ENCODE measurements at places on chromosomes 2 and 18.

- no peak for DNase-seq
These were observed 9.4 kb downstream of the COA5 start for GRCh38 chr2:98598781-98599428.

DNA sequence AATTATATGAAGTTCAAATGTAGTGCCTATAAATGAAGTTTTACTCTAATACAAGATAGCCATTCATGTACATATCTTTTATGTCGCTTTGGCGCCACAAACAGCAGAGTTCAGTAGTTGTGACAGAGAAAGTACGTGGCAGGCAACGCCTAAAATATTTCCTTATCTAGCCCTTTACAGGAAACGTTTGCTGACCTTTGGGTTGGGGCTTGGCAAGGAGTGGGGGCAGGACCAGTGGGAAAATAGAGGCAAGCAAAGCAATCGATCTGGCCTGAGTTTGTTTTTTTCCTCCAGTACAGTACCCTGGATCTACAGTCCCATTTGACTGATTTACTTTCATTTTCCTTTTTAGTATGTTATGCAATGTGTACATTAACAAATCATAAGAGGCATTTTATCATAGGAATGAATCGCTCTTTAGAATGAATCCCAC is 13.1 kb downstream of the CCDC68 start:
- no peak for DNase-seq

DNA sequence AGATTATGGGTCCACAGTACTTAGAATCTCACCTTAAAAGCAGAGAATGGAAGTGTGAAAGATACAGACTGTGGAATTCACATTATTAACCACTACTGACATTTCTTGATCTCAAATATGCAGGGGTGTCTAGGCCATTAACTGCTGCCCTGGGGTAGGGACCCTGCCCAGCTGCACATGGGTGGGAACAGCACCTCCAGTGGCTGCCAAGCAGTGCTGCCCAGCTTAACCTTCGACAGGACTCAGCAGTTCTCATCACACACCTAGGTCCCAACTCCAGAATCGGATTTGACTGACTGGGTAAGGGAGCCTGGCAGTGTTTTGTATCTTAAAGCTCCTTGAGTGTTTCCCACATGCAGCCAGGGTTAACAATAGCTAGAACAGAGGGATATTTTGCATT is 14.9 kb downstream of the ERFE start:
- no peak for DNase-seq

GRCh38 chr2:25131567-25132298 is 36.6 kb downstream of the POMC start:
- DNase-seq: no peak

DNA sequence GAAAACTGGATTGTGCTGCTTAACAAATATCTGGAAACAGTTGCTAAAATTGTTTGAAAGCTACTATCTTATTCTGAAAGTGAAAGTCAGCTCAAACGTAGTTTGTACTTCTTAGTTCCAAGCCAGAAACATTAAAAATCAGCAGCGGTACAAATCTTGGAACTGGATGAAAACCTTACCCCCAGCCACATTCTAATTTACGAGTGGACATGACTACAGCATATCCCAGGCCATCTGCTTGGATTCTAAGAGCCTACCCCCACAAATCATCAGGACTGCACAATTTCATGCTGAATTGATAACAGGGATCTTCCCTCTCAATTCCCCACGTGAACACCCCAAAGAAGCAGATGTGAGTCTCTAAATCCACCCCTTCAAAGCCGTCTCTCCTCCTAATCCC is 158.7 kb upstream of the NCKAP5 start:
- no peak for DNase-seq

DNA sequence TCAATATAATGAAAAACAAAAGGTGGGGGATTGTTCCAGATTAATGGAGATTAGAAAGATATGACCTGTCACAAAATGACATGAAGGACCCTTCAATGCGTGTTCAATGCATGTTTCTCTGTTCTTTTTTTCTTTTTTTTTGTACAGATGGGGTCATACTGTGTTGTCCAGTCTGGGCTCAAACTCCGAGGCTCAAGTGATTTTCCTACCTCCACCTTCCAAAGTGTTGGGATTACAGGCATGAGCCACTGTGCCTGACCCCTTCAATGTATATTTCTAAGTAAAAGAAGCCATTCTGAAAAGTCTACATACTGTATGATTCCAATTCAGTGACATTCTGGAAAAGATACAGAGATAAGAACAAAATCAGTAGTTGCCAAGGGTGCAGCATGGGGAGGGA is 32.8 kb downstream of the C2orf76 start:
- DNase-seq: no peak

GRCh38 chr18:54284535-54284934 is 15.2 kb downstream of the POLI start:
- no peak for DNase-seq

DNA sequence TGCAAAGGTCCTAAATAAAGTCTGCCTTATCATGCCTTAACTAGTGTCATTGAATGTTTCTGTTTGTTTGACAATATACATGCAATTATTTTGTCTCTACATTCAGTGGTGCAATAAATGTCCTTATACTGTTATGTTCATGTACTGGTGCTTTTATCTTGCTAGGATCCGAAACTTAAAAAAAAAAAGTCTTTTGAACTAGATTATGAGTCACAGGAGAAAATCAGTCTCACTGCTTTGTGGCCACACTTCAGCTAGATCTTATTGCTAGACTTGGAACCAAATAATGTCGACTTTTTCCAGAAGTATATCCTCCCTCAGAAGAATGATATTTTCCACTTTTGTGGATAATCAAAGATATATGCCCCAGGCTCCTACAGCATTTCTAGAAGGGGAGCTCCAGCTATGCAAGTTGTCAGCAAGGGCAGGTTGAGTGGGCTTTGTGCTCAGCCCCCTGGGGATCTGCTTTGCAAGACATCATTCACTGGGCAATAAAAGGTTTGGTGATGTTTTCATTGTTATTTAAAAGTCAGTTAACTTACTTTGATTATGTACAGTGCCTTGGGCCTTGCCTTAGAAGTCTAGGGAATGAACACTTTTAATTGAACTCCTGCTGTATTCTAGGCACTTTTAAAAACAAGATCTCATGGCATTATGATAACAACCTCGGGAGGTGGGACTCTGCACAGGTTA is 157.1 kb upstream of the LRRTM1 start:
- DNase-seq: no peak

DNA sequence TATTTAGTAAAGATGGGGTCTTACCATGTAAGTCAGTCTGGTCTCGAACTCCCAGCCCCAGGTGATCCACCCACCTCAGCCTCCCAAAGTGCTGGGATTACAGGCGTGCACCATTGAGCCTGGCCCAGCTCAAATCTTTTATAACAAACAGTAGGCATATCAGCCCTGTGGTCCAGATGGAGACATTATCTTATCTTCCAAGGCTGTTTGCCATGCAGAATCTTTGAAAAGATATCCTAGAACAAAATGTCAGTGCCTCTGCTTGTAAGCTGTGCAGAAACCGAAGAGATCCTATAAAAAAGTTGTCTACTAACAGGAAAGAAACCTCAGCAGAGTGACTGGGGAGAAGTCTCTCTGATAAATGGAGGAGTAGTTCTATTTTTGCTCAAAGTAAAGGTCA is 142.1 kb downstream of the PTH2R start:
- no peak for DNase-seq

DNA sequence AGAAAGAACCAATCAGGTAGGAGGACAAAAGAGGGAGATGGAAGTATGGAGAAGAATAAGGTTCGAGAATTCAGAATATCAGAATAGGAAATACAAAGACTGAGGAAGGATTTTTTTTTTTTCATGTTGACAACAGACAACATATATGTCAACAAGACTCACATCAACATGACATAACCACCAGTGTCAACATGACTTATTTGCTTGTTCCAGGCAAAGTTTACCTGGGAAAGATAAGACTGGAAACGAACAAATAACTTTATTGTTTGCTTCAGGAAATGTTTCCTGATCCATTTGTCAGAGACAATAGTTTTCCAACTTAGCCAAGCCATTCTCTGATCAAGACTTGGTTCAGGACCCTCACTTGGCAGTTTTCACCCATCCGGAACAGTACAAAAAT is 321.9 kb upstream of the NETO1 start:
- DNase-seq: no peak

DNA sequence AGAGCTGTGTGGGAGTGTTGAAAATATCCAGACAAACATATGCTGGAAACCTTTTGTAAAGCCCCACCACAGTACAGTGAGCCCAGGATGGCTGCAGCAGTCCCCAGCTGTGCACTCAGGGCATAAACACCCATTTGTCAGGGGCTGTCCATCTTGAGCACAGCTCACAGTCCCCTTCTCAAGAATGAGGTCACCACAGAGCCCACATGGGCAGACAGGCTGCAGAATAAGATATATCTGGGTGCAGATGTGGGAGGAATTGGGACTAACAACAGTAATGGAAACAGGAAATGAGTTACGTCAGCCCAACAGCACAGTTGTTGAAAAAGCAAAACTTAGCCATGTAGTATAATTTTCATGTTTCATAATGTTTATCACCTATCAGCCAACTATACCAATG is 219.6 kb downstream of the ETAA1 start:
- no peak for DNase-seq

GRCh38 chr2:144012304-144012703 is 507.6 kb downstream of the ZEB2 start:
- no peak for DNase-seq

- no peak for DNase-seq
These were observed 101.1 kb downstream of the RNF144A start for GRCh38 chr2:7018282-7018701.

DNA sequence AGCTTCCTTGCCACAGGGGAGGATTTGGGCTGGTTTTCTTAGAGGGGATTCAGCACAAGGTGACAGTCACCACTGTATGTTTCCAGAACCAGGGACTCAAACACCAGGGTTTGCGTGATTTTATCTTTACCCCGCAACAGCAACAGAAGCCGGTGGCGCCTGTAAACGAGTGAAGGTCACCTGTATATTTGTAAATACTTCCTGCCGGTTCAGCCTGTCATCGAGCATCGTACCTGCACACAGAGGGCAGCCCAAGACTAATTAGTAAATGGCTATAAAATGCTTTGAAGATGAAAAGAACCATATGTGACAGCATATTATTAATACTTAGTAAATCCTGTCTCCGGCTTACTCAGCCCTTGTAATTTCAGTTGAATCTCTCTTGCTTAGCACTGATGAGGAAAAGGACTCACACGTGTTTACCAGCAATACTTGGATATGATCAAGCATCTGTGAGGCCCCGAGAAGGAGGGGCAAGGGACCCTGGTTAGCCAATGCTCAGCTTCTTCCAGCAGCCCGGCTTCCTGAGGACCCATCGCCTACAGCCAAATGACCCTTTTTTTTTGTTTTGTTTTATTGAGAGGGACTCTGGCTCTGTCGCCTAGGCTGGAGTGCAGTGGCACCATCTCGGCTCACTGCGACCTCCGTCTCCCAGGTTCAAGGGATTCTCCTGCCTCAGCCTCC is 51.3 kb upstream of the FOSL2 start:
- no peak for DNase-seq

GRCh38 chr18:69897397-69898108 is 50.1 kb downstream of the CD226 start:
- DNase-seq: no peak

- DNase-seq: no peak
These were observed 80.2 kb upstream of the DNMT3A start for GRCh38 chr2:25421820-25422411.

- DNase-seq: no peak
These were observed 2173.5 kb upstream of the PIK3C3 start for GRCh38 chr18:39781565-39781964.

GRCh38 chr2:119234021-119235019 is 10.7 kb downstream of the STEAP3 start:
- no peak for DNase-seq

DNA sequence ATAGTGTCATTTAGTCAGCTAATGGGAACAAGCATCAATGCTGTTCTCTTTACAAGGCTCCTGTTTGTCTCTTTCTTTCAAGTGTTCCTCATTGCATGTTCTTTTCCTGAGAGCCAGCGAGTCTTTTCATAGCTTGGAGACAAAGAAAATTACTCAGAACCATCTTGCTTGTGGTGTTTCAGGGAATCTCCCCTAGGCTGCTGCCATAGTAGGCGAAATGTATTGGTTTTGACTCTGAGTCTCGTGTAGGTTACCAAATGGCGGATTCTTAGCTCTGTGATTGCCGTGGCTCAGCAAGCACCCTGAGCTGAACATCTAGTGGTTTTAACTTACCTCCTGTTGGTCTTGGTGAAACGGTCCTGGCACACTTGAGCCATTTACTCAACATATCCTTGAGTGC is 68.7 kb downstream of the RHBDD1 start:
- no peak for DNase-seq

DNA sequence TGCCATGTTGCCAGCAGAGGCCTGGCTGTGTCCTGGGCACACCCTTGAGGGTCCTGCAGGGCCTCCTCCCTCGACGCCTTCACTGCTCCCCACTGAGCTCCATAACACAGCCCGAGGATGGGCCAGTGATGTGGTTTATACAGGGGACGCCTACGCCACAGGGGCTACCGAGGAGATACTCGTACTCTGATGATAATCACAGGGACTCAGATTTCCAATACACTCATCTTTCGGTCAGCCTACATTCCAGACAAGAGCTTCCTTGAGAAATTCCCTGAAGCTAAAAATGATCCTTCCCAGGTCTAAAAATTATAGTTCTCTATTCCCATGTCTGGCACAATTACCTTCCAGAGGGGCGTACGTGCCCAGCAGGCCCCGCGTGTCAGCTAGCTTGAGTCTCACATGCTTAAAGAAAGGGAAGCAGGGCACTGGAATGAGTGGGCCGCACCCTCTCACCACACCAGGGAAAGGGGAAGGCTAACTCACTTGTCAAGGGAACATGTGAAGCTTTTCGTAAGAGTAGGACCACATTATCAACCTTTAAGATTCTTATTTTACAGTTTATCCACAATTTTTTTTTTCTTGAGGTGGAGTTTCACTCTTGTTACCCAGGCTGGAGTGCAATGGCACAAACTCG is 159.5 kb upstream of the NDUFV2 start:
- DNase-seq: no peak

DNA sequence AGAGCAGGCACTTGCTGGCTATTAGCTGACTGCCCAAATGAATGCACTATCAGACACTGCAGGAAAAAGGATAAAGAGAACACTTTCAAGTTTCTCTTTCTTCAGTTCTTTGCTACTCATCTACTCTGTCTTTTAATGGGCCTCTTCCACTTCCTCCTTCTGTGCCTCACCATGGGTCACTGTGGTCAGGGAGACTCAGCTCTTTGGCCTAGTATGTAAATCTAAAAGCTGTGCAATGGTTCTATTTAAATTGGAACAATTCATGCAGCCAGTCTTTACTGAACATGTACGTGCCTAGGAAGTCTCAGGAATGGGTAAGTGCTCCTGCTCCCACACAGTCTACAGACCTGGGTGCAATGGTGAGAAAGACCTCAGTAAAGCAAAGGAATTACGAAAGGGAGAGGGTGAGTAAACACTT is 79.1 kb upstream of the DNMT3A start:
- no peak for DNase-seq

- DNase-seq: no peak
These were observed 27.2 kb downstream of the CEP192 start for GRCh38 chr18:13018374-13018773.

DNA sequence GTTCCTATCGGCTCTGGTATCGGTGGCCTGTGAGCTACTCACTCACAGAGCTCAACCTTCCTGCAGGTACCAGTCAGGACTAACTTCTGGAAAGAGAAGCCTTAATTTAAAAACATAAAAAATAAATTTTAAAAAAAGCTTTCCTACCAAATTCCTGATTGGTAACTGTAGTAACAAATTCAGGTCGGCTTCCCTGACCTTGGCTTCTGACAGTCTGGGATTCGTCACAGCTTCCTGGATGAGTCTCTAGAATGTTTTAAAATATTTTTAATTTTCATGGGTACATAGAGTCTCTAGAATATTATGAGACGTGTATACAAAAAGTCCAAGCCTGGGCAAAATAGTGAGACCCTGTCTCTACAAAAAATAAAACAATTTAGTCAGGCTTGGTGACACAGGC is 45.0 kb upstream of the MTCL1 start:
- no peak for DNase-seq
